ENCODE measurements at places on chromosomes 6 and 20.

- DNase-seq: no peak
- H3K4me3 ChIP-seq: no peak overlapping the region
- H3K27me3 ChIP-seq: no peaks in the 10 kb centered on the region
- H3K36me3 ChIP-seq: no peaks in the 10 kb centered on the region
These were observed 174.9 kb downstream of the SMOC2 start for GRCh38 chr6:168615837-168616236.

- no peaks in the 10 kb centered on the region for H3K36me3 ChIP-seq
- no peak for DNase-seq
- H3K4me1 ChIP-seq: no peaks in the 10 kb centered on the region
- H3K27ac ChIP-seq: no peak overlapping the region
These were observed 5.9 kb upstream of the EYA4 start for GRCh38 chr6:133235221-133235620.

- no peaks in the 10 kb centered on the region for H3K27me3 ChIP-seq
- H3K4me3 ChIP-seq: no peak overlapping the region
- DNase-seq: no peak
- H3K27ac ChIP-seq: no peak overlapping the region
- no peaks in the 10 kb centered on the region for H3K36me3 ChIP-seq
These were observed 1285.5 kb upstream of the GJE1 start for GRCh38 chr6:140847262-140847645.

DNA sequence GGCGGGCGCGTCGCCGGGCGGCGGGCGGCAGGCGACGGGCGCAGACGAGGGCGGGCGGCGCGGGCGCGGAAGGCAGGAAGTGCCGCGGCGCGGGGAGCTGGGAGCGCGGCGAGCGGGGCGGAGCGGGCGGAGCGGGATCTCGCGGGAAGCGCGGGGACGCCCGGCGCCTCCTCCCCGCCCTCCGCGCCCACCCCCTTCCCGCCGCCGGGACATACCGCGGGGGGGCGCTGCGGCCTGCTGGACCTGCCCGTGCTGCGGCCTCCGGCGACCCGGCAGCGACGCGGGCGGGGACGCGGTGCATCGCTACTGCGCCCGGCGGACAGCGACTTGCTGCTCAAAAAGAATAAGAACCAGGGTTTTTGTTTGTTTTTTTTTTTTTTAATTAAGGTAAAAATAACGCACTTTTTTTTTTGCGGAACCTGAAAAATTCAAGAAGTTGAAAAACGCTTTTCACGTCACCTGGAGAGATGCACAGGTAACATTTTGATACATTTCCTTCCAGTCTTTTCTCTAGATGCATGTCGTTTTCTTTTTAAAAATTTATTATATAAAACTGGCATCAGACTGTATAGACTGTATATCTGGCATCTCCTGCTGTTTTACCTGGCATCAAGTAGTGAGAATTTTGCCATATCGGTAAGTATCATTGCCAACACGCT lies at the start of gene CENPB:
Gene CENPB (minus strand): TSS at position 76 of the 659 bp plus-strand sequence. CDS start 257 bp downstream, outside the sequence.
- H3K36me3 ChIP-seq: no peaks in the 10 kb centered on the region
- H3K4me3 ChIP-seq: peak within 1 kb of the TSS; percentile 74
- no peaks in the 10 kb centered on the region for H3K27me3 ChIP-seq

DNA sequence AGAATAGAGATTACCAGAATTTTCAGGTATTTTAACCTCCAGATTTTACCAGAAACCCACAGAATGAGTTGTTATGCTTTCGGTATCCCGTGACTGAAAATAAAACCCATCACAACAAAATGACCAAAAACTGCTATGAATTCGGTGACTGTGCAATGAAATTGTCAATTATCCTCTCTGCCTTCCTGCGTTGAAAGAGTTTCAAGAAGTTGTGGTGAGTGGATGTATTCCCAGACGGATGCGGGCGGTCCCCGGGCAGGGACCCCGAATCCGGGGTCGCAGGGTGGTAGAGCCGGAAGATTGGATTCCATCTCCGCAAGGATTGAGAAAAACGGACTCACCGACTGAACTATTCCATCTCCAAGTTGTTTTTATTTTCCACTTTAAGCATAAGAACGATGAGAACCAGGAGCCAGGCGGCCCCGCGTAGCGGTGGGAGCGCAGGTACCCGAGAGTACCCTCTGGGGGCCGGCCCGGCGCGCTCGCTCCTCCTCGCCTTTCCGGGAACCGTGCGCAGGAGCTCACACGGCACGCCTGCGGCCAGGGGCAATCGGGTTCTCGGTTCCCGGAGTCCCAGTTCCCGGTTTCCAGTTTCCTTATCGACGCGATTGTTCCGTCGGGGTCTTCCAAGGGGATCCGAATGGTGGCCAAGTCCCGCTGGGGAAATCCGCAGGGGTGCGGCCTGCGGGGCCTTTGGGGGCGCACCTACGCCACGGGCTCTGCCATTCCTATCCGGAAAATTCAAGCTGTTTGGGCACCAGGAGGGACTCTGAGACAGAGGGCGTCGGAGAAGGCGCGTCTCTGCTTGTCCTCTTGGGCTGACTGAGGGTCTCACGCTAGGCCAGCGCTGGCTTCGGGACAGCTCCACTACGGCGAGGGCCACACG lies 104.9 kb upstream of the PRDM1 start:
- DNase-seq: peak; percentile 42
- no peaks in the 10 kb centered on the region for H3K36me3 ChIP-seq
- H3K4me1 ChIP-seq: peaks cover 9% of the 10 kb centered on the region
- peaks cover 34% of the 10 kb centered on the region for H3K27me3 ChIP-seq
- H3K4me3 ChIP-seq: peak overlapping the region; percentile 30
- H3K27ac ChIP-seq: no peak overlapping the region

DNA sequence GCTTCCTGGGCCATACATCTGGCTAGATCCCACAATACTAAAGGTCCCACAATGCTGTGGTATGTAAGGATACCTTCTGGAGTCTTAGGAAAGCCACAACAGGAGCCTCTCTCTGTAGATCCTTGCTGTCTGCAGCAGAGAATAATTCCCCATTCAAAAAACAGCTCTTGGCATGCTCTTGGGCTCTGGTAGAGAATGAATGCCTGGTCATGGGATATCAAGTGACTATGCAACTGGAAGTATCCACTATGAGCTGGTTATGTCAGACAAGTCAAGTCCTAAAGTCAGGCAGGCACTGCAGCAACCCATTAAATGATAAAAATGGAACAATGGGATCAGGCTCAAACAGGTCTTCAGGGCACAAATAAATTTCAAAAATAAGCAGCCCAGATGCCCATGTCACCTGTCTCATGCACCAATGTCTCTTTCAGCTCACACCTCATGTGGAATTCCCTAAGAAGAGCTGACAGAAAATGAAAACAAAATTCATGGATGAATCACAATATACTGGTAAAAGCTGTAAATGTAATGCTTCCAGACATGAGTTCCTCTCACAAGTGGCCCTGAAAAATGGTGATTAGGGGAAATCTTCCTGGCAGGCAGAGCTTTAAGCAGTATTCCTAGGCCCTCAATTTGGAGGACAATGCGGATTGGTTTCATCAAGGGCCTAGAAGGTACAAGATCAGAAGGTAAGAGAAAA lies 4.3 kb downstream of the AK9 start:
- H3K27ac ChIP-seq: no peak overlapping the region
- H3K4me1 ChIP-seq: no peaks in the 10 kb centered on the region
- no peak for DNase-seq
- no peaks in the 10 kb centered on the region for H3K36me3 ChIP-seq
- H3K4me3 ChIP-seq: no peak overlapping the region

GRCh38 chr20:44319839-44320422 lies 8.9 kb upstream of the FITM2 start:
- H3K27ac ChIP-seq: no peak overlapping the region
- no peaks in the 10 kb centered on the region for H3K27me3 ChIP-seq
- no peaks in the 10 kb centered on the region for H3K36me3 ChIP-seq
- no peak for DNase-seq
- H3K4me3 ChIP-seq: no peak overlapping the region
- H3K4me1 ChIP-seq: no peaks in the 10 kb centered on the region

DNA sequence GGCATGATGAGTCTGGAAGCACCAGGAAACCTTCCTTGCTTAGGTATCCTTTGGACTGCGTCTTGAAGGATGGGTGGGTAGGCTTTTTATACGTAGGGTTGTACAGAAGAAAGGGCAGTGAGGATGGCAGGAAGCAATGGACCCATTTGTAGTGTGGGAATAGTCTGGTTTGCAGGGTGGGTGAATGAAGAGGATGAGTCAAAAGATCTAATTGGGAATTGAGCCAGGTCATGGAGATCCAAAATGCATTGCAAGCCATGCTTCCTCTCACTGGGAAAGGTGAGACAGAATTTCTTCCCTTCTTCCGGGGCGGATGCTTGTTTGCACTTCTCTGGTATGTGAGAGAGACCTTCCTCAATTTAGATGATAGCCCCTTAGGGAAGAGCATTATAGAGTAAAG lies 10.1 kb upstream of the BTBD3 start:
- no peaks in the 10 kb centered on the region for H3K27me3 ChIP-seq
- no peak for DNase-seq
- peaks cover 14% of the 10 kb centered on the region for H3K4me1 ChIP-seq
- H3K27ac ChIP-seq: no peak overlapping the region
- no peaks in the 10 kb centered on the region for H3K36me3 ChIP-seq
- H3K4me3 ChIP-seq: no peak overlapping the region
